ENCODE measurements at places on chromosomes 1 and 21. TPM values are rescaled to one million over a fixed set of nuclear protein-coding genes. Genes with fewer than 3 reads are reported as not detected.

- DNase-seq = peak; percentile 84
- no peaks in the 10 kb centered on the region for H3K36me3 ChIP-seq
- peak overlapping the region; percentile 79 for H3K27ac ChIP-seq
- peaks cover 7% of the 10 kb centered on the region for H3K4me1 ChIP-seq
- H3K27me3 ChIP-seq = no peaks in the 10 kb centered on the region
Measured at GRCh38 chr1:67745875-67746698, 61.1 kb downstream of the GADD45A start.

DNA sequence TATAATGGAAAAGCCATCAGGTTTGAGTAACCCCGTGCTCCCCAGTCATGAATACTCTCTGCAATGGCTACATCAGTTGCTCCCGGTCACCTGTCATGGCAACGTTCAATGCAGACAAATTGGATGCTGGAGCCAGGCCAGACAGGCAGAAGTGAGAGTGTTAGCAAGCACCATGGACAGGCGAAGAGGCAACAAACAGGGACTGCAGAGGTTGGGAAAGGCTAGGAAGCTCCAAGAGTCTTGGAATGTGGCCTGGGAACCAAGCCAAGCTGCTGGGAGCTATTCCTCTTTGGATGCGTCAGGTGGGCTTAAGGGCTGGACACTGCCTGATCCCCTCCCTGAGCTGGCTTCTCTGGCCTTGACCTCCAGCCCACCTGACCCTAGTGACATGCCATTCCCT, 102.9 kb downstream of the ACTL8 start:
- no peaks in the 10 kb centered on the region for H3K27me3 ChIP-seq
- no peaks in the 10 kb centered on the region for H3K4me1 ChIP-seq
- H3K4me3 ChIP-seq = no peak overlapping the region
- no peaks in the 10 kb centered on the region for H3K36me3 ChIP-seq

GRCh38 chr1:59819566-59820438, 5.1 kb downstream of the HOOK1 start:
- DNase-seq = no peak
- H3K36me3 ChIP-seq = no peaks in the 10 kb centered on the region
- H3K4me3 ChIP-seq = no peak overlapping the region

DNA sequence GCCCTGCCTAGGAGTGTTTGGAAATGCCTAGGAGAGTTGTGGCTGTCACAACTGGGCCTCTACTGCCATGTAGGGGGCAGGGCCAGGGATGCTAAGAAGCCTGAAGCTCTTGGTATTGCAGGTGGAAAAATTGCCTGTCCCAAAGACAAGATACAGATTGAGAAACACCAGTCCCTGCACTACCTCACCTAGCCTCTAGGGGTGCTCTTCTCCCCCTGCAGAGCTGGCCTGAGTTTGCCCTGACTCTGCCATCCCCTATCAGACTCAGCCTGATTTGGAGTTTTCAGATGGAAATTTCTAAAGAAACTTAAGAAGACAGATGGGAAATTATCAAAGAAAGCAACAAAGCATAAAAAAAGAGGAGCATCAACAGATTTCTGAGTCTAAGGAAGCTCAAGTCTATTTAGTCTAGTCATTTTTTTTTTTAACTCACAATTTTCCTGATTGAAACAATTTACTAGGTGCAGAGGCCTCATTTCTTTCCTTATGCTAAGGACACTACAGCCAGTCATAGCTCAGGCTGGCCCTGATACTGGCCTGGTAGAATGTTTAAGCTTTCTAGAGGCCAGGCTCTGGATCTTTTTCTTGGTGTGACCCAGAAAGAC, 61.4 kb upstream of the LRRN2 start:
- DNase-seq = peak; percentile 55
- no peak overlapping the region for H3K4me3 ChIP-seq
- no peaks in the 10 kb centered on the region for H3K27me3 ChIP-seq
- H3K4me1 ChIP-seq = no peaks in the 10 kb centered on the region
- H3K36me3 ChIP-seq = no peaks in the 10 kb centered on the region

- no peak overlapping the region for H3K27ac ChIP-seq
- H3K4me1 ChIP-seq = no peaks in the 10 kb centered on the region
- H3K4me3 ChIP-seq = no peak overlapping the region
- H3K36me3 ChIP-seq = no peaks in the 10 kb centered on the region
- H3K27me3 ChIP-seq = no peaks in the 10 kb centered on the region
Measured at GRCh38 chr1:112268408-112268807, 127.6 kb upstream of the CTTNBP2NL start.

TNFRSF9 gene
- not detected for polyA plus RNA-seq

DNA sequence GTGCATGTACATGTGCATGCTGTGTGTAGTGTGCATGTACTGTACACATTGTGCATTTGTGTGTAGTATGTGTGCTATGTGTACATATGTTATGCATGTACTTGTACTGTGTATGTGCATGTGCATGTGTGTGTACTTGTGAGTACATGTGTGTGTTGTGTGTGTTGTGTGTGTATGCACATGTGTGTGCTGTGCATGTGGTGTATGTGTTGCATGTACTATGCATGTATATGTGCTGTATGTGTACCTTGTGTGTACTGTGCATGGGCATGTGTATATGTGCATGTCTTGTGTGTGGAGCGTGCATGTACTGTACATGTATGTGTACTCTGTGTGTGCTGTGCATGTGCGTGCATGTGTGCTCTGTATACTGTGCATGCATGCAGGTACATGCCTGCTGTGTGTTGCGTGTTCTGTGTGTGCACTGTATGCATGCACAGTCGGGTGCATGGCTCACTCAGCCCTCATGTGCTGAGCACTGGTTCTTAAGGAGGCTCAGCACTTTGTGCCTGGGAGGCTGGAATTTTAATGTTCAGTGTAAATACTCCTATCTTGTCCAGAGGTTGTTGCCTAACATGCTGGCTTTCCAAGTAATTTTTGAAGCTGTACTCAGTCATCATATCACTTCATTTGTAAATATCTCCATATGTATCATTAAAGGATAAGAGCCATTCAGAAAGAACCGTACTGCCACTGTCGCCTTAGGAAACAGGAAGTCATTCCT, 32.3 kb downstream of the SNAP47 start:
- no peak for DNase-seq
- H3K4me3 ChIP-seq = no peak overlapping the region
- H3K4me1 ChIP-seq = no peaks in the 10 kb centered on the region
- no peak overlapping the region for H3K27ac ChIP-seq
- no peaks in the 10 kb centered on the region for H3K27me3 ChIP-seq
- no peaks in the 10 kb centered on the region for H3K36me3 ChIP-seq

GRCh38 chr1:108000620-108001111, 35.7 kb upstream of the VAV3 start:
- H3K27ac ChIP-seq = no peak overlapping the region
- H3K36me3 ChIP-seq = no peaks in the 10 kb centered on the region
- H3K27me3 ChIP-seq = no peaks in the 10 kb centered on the region
- no peaks in the 10 kb centered on the region for H3K4me1 ChIP-seq
- no peak overlapping the region for H3K4me3 ChIP-seq

- DNase-seq = no peak
- no peaks in the 10 kb centered on the region for H3K27me3 ChIP-seq
- H3K27ac ChIP-seq = no peak overlapping the region
- no peaks in the 10 kb centered on the region for H3K4me1 ChIP-seq
Measured at GRCh38 chr1:210385228-210385627, 56.5 kb downstream of the HHAT start.

DNA sequence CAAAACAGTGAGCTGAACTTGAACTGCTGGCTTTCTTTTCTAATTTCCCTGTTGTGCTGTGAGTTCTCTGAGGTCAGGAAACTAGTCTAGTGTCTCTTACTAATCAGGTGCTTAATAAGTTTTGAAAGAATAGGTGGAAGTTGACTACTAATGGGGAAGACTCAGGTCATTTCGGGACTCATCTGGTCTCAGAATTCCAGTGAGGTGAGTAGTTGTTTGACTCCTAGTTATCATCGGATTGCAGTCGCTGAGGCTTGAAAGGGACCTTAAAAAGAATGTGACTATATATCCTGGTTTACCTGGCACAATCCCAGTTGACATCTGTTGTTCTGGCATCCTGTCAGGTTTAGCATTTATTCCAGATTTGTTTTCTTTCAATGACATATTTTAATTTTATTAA, 81.4 kb upstream of the SPAG17 start:
- H3K27ac ChIP-seq = no peak overlapping the region
- no peak overlapping the region for H3K4me3 ChIP-seq
- DNase-seq = no peak
- H3K4me1 ChIP-seq = no peaks in the 10 kb centered on the region
- no peaks in the 10 kb centered on the region for H3K36me3 ChIP-seq

GRCh38 chr1:5916572-5917280, 75.5 kb downstream of the NPHP4 start:
- H3K27me3 ChIP-seq = no peaks in the 10 kb centered on the region
- no peak overlapping the region for H3K4me3 ChIP-seq
- no peaks in the 10 kb centered on the region for H3K4me1 ChIP-seq
- H3K27ac ChIP-seq = no peak overlapping the region

GRCh38 chr1:207902566-207902965, 8.4 kb downstream of the CD34 start:
- DNase-seq = no peak
- no peak overlapping the region for H3K27ac ChIP-seq
- H3K36me3 ChIP-seq = no peaks in the 10 kb centered on the region
- no peaks in the 10 kb centered on the region for H3K27me3 ChIP-seq

PLPP3 gene
- polyA plus RNA-seq = 19.0 TPM

GRCh38 chr1:16727190-16728111, 12.9 kb upstream of the RNU1-4 start:
- no peaks in the 10 kb centered on the region for H3K27me3 ChIP-seq
- no peaks in the 10 kb centered on the region for H3K36me3 ChIP-seq
- DNase-seq = peak; percentile 88
- peak overlapping the region; percentile 6 for H3K27ac ChIP-seq
- no peaks in the 10 kb centered on the region for H3K4me1 ChIP-seq

DNA sequence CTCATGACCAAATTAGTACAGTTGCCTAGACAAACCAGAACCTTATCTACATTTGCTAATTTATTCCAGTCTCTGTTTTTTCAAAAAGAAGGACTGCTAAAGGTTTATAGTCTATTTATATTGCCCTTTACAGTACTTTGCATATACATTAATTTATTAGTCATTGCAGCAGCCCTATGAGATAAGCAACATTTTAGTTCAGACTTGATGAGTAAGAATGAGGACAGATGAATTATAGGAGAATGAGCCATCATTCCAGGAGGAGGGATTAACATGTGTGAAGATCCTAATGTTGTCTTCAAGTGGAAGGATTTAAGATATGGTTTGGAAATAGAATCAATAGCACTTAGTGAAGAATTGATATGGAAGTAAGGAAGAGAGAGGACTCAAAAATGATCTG, 152.4 kb downstream of the KCTD3 start:
- no peak for DNase-seq
- no peak overlapping the region for H3K27ac ChIP-seq
- no peaks in the 10 kb centered on the region for H3K27me3 ChIP-seq
- no peaks in the 10 kb centered on the region for H3K36me3 ChIP-seq
- no peak overlapping the region for H3K4me3 ChIP-seq
- H3K4me1 ChIP-seq = no peaks in the 10 kb centered on the region

DNA sequence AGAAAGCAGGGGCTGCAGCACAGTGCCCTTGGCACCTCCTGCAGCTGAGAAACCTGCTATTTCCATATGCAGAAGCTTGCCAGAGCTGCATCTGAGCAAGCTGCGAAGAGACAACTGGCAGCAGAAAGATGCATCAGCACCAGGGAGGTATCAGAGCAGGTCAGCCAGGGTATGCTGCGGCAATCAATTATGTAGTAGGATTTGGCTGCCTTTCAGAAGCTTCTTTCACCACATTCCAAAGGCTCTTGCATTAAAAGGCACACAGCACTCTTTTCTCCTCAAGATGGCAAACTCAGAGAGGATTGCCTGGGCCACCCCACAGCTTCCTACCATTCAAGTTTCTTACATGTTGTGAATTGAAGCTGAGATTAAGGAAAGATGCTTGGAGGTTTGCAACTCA, 47.6 kb upstream of the RAP1A start:
- no peak for DNase-seq
- no peak overlapping the region for H3K27ac ChIP-seq
- H3K36me3 ChIP-seq = no peaks in the 10 kb centered on the region
- H3K4me1 ChIP-seq = no peaks in the 10 kb centered on the region
- H3K27me3 ChIP-seq = no peaks in the 10 kb centered on the region

GRCh38 chr1:44606701-44607281, 67.5 kb downstream of the TMEM53 start:
- no peak overlapping the region for H3K4me3 ChIP-seq
- no peaks in the 10 kb centered on the region for H3K36me3 ChIP-seq
- H3K27me3 ChIP-seq = no peaks in the 10 kb centered on the region
- H3K27ac ChIP-seq = no peak overlapping the region
- DNase-seq = no peak

DNA sequence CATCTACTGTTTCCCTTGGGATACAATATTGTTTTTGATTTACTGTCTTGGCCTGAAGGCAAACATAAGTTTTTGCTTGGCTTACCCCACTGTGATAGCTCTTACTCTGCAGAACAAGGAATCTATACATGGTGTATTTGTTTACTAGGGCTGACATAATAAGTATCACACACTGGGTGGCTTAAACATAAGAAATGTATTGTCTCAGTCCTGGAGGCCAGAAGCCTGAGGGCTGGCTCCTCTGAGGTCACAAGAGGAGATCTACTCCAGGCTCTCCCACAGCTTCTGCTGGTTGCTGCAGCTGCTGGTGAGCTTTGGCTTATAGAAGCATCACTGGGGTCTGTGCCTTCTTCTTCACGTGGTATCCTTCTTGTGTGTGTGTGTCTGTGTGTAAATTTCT, 30.7 kb upstream of the IGSF5 start:
- no peaks in the 10 kb centered on the region for H3K4me1 ChIP-seq
- no peaks in the 10 kb centered on the region for H3K36me3 ChIP-seq
- no peaks in the 10 kb centered on the region for H3K27me3 ChIP-seq

PHLDA3 gene
- polyA plus RNA-seq = 33.7 TPM

DNA sequence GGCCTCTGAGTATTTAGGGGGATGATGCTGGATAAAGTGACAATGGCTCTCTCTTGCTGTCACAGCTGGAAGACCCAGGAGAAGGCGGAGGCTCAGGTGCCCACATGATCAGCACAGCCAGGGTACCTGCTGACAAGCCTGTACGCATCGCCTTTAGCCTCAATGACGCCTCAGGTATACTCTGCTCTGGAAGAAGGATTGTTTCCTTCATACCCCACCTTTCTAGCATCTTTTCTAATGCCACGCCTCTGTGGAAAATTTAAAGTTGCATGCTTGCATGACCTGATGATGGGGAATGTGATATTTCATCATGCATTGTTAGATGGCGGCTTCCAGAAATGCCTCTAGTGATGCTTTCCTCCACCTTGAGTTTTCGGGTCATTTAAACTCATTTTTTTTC, 2.8 kb downstream of the MAP3K7CL start:
- DNase-seq = no peak
- no peak overlapping the region for H3K27ac ChIP-seq

DNA sequence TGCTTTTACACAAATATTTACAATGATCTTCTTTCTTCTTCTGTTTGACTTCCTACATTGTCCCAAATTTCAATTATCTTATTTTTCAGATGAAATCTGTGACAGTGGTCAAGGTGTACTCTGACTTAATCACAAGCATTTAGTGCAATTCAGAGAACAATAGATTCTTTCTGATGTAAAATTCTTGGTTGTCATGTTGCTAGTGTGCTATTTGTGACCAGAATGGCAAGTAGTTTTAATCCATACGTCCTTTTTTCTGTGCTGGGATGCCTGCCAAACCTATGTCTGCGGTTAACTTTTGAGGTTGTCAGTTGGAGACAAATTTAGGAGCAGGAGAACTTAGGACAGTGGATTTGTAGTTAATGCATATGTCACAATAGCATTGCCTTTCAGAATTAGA, 31.0 kb downstream of the NCAM2 start:
- no peaks in the 10 kb centered on the region for H3K27me3 ChIP-seq
- no peaks in the 10 kb centered on the region for H3K4me1 ChIP-seq
- H3K27ac ChIP-seq = no peak overlapping the region
- H3K4me3 ChIP-seq = no peak overlapping the region
- H3K36me3 ChIP-seq = no peaks in the 10 kb centered on the region
- DNase-seq = no peak

Data from aorta (tissue), 5 donors.